ENCODE measurements at places on chromosomes 3 and 15. TPM values are rescaled to one million over a fixed set of nuclear protein-coding genes. Genes with fewer than 3 reads are reported as not detected.
A peak's percentile ranks its signal among the peaks of the same experiment; 100 is the strongest.

- DNase-seq: no peak
Measured at GRCh38 chr15:64146041-64146440, 5.5 kb upstream of the SNX22 start.

DNA sequence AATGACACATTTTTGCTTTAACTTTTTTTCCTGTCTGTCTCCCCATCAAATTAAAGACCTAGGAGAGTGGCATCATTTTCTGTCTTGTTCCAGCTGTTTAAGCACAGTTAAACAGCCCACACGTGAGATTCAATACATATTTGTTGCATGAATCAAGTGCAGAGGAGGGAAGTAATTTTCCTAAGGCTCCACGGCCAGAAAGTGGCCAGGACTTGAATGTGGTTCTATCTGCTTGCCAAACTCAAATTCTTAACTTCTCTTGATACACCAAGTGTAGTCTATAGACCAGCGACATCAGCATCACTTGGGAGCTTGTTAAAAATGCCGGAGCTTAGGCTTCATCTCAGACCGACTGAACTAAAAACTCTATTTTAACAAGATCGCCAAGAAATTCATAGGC lies 724.8 kb upstream of the CFAP20DC start:
- peak; percentile 28 for DNase-seq

DNA sequence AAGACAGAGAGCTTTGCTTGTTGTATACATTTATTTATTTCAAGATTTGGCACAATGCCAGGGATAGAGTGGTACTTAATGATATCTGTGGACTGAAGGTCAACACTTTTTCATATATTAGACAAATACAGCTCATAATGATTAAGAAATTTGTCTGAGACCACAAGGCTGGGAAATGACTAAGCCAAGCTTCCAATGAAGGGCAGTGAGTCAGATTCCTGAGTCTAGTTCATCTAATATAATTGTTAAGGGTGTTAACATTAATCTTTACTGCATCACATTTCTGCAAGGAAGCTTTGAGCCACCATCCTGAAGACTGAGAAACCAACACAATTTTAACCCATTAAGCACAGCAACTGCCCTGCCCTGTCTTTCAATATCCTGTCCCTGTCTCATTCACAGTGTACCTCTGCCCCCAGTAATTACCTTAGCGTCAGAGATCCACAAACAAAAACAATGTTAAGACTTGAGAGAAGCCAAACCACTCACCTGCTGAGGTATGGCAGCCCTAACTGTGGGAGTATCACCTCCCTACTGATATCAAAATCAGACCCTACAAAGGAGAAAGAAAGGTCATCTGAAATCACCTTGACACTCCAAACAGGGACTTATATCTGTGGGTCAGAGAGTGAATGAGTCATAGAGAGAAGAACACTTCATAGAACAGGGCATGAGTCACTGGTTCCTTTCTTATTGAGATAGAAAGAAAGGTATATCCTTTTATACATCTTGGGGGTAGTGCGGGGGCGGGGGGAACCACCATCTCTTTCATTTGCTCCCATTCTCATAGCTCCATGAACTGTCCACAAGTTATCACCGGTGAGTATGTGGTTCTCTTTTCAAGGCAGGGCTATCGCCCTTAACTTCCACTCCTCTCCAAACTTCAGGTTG lies 74.7 kb downstream of the MAGI1 start:
- peak; percentile 75 for DNase-seq

Gene MAGEF1
- total RNA-seq: 32.5 TPM

Gene SLC2A2
- not detected for total RNA-seq

DNA sequence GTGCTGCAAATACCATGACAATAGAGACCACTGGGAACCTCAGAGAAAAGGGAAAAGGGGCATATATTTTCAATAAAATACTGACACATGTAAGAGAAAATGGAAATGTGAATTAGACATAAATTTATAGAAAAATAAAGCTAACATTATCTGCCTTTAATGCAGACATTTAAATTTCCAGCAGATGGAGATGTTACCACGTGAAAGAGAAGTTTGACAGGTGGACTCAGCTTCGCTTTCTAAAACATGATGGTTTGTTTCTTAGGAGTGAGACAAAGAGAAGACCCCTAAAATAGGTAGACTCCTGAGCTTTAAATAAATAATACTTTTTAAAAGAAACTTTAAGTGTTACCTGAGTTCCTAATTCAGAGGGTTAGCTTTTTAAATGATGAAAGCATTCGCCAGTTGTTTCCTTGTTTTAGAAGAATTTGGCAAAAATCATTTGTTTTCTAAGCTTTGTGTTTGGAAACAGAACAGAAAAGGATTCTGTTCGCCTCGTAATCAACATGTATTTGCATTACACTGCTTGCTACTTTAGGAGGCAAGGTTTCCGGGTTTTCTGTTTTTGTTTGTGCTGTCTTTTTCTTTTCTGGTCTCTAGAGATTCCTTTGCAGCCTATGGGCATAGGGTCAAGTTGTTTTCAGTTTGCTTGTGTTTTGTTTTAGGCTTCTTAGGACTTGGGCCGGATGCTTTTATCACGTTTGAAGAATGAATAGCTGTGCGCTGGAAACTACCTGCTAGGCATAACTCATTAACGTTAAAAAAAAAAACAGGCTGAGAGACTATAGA lies 271.4 kb downstream of the THSD4 start:
- DNase-seq: no peak

DNA sequence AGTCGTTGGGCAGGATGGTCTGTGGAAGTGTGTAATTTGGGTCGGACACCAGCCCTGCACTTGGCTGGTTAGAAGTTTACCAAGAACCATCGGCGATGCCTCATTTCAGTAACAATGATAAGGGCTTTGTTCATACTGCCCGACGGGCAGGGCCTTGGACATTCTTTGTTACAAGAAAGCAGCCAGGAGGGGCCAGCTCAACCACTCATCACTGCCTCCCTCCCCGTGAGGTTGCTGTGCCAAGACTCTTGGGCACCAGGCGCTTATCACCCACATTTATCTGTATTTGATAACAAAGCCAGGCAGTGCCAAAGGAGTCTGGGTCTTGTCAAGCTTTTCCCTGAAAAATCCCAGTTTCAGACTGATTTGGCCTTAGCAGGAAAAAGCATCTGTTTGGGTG lies 235.0 kb downstream of the ADAMTS17 start:
- DNase-seq: no peak

DNA sequence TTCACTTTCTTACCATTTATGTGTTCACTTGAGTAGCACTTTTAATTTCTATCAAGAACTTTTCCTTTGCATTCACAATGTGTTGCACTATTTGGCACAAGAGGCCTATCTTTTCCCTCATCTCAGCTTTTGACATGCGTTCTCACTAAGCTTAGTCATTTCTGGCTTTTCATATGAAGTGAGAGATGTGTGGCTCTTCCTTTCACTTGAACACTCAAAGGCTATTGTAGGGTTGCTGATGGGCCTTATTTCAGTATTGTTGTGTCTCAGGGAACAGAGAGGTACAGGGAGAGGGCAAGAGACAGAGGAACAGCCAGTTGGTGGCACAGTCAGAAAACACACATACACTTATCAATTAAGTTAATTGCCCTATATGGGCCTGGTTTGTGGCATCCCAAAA lies 127.4 kb upstream of the MLF1 start:
- no peak for DNase-seq

Gene TMCO5A
- total RNA-seq: not detected

Gene C3orf20
- not detected for total RNA-seq

Gene MLH1
- 42.1 TPM for total RNA-seq

Gene UNC13C
- total RNA-seq: 0.21 TPM
